Stimulated activated CD4-positive, alpha-beta T cell treated with anti-CD3 and anti-CD28 coated beads, Interleukin-12 subunit alpha, Interleukin-12 subunit beta, amount 100 ng/mL, for 4 hours (primary cell): ENCODE measurements at places on chromosomes 12 and 14.

DNA sequence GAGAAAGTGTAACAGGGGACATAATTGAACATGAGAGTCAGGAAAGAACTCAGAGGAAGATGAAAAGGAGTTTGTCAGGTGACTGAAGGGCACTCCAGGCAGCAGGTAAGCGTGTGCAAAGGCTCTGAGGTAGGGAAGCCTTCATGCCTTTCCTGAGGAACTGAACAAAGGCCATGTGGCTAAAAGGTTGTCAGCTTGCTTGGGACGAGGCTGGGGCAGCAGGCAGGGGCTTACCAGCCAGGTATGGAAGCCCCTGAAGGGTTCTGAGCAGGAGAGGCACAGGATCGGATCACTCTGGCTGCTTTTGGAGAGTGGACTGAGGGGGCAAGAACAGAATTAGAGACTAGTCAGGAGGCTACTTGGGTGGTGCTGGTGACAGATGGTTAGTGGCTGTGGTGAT is 5.2 kb downstream of the LPCAT3 start:
- no peak for DNase-seq

- DNase-seq = no peak
Measured at GRCh38 chr12:66863276-66863675, 184.4 kb upstream of the GRIP1 start.

DNA sequence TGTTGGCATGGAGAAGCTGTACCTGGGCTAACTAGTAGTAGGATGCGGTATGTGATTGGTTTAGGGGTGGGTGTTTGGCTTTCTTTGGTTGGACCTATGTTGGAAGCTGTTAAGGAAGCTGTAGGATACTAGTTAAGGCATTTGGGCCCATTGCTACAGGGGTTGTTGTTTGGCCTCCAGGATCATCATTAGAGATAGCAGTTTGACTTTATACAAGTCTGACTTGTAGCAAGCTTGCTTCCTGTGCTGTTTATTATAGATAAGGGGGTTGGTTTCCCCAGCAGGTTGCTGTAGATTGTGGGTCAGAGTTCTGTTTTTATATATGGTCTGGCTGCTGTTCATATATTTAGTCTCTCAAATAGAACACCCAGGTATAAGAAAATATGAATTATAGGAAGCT is 1.4 kb upstream of the PRIM1 start:
- no peak for DNase-seq

DNA sequence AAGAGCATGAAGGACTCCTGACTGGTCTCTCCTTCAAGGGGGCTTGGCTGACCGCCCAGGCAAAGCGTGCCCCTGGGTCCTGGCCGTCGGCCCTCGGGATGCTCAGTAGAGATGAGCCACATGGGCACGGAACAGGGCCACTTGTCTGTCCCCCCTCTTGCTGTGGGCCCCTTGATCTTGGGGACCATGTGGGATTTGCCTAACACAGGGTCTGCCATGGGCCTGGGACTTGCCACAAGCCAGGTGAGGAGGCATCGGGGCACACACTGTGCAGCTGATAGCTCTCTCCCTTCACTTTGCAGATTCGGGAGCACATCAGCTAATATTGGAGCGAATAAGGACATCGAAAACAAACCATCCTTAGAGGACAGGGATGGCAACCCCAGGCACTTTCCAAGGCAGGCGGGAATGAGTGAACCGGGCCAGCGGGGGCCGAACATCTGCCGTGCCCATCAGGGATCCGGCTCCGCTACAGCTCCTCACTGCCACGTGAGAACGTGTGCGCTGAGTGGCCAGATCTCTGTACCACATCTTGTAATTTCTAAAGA is 88.1 kb downstream of the PIWIL1 start:
- DNase-seq = no peak

DNA sequence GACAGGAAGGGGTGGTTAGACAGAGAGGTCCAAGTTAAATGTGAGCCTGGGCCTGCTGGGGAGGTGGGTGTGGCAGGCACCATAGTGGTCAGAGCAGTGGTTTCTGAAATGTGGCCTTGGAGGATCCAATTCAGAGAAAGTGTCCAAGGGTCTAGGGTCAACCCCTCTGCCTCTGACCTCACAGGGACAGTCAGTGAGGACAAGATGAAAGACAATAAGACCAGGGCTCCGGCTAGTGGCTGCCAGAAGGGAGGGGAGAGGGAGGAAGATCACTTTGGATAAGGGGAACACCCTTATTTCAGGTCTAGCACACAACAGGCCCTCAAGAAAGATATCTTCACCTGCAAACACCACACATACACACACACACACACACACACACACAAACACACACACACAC is 335.1 kb downstream of the MED13L start:
- DNase-seq = no peak

DNA sequence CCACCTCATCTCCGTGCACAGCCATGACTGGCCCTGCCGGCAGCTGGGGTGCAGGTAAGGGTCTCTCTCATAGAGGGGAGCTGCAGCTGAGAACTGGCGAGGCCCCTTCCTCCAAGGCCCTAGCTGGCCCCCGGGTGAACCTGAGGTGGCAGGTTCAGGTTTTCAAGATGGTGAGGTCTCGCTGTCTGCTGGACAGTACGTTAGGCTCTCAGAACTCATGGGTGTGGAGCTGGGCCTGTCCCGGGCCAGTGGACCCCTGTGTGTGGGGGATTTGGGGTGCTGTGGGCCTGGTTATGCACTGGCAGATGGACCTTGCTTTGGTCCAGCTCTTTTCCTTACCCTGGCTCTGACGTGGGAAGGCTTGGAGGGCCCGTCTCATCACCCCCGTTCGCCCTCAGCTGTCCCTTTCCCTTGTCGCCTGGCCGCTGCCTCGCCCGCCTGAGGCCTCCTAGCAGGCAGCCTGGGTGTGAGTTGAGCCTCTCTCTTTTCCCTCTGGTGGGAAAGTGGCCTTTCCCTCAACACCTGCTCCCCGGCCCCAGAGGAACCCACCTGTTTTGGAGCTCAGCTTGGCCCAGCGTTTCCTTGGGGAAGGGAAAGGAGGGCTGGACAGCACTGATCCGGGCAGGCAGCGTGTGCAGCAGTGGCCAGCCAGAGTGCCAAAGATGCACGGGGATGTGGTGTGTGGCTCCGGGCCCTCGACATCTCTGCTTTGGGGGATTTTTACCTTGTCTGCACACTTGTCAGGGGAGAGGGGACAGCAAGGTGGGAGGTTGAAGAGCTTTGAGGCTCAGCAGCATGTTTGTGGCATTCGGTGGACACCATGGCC is 28.3 kb downstream of the IL31 start:
- DNase-seq = no peak

DNA sequence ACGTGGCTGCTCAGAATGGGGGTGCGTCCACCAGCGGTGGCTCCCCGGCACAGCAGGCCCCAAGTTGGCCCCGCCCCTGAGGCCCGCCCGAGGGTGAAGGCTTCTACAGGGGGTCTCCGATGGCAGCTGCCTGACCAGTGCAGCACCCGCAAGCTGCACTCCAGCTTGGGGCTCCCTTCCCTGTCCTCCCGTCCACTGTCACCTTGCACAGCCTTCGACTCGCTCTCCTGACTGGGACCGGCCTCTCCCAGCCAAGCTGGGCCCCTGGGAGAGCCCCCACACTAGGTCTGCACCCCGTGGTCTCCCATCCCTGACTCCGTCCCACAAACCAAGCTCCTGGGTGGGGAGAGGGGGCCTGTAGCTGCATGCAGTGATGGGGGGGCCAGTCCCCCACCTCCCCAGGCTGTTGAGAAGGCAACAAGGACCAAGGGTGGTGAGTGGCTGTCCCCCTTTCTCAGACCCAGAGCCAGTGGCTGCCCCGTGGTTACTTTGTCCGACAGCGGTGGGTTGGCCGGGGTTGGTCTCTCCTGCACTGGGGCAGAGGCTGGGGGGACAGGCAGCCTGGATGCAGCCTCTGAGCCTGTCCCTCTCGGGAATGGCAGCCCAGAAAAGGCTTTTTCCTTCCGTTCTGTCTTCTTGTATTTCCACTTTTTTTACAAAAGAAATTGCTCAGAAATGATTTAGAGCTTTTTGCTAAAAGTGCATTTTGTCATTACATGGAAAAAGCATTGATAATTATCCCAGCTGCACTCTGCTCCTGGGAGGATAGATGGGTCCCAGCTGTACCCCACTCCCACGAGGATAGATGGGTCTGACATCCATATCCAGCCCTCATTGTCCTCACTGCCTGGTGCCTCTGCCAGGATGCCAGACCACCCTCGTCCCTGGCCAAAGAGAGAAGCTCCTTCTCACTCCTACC is 217.0 kb downstream of the KIF26A start:
- no peak for DNase-seq

GRCh38 chr12:20398686-20399085 is 30.3 kb downstream of the PDE3A start:
- DNase-seq = no peak

- no peak for DNase-seq
Measured at GRCh38 chr12:44748950-44749468, 127.1 kb downstream of the NELL2 start.

DNA sequence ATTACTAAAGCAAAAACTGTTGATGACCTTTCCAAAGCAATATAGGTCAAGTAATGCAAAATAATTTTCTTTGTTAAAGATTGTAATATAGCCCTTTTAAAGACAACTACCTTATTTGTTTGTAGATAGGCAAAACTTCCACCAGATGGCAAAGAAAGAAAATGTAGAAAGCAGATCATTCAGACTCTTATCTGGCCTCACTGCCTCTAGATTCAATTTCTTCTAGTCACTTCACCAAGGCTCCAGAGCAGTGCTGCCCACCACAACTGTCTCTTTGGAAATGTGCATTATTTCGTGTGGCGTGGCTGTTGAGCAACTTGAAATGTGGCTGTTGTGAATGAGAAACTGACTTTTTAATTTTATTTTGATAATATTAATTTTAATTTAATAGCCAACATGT is 127.1 kb downstream of the ITPR2 start:
- DNase-seq = no peak

GRCh38 chr14:72701605-72702004 is 192.3 kb downstream of the DPF3 start:
- DNase-seq = no peak

DNA sequence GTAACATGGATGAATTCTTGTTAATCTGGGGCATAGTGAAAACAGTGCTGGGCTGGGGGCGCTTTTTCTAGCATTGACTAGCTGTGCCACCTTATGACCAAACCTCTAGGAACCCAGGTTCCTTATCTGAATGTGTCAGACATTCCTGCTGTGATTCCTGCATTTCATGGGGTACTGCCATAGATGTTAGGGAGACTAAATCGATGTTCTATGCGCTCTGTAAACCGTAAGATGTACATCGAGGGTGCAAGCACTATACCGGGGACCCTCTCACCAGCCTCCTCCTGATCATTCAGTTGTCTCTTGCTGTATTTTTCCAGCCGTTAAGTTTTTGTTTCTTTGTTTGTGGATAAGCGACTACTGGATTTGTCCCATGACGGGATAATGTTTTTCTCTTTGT is 170.9 kb upstream of the PARP11 start:
- no peak for DNase-seq

DNA sequence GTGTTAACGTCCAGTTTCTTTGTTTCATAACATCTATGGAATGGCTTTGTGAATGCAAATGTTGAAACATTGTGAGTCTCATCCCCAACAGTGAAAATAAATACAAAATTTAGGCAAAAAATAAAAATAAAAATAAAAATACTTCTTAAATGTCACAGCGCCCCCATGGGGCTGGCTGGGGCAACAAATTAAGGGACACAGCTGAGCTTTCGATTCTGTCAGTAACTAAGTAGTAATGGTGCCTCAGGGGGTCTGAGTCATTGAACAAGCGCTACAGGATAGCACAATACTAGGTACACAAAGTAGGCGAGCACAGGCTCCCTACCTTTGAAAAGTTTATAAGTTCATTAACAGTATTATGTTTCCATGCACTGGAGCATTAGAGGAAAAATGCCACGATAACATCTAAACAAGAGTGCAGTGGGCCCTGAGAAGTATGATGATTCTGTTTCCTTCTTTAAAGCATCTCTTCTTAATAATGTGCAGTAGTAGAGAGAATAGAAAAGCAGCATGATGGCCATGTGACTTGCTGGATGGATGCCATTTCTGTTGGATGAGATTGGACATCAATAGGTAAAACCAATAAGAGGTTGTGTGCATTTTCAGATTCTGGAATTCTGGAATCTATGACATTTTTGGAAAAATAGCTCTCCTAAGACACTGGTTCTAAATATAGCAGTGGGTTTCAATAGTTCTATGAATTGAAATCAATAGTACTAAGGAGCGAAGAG is 667.2 kb downstream of the DIO2 start:
- no peak for DNase-seq

DNA sequence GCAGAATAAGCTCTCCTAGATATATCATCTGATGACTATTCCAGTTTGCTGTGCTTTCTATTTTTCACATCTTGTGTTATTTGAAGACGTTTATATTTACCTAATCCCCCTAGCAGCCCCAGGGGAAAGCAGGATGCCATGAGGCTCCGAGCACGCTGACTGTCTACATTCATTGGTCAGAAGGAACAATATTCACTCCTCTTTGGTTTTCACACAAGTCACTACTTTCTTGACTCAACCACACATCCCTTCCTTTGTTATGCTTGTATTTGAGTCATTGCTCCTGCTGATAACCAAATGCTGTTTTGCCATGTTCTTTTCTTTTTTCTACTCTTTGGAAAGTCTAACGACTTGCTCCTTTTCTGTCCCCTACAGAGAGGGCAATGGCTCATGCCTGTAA is 86.5 kb upstream of the SLC38A2 start:
- no peak for DNase-seq

DNA sequence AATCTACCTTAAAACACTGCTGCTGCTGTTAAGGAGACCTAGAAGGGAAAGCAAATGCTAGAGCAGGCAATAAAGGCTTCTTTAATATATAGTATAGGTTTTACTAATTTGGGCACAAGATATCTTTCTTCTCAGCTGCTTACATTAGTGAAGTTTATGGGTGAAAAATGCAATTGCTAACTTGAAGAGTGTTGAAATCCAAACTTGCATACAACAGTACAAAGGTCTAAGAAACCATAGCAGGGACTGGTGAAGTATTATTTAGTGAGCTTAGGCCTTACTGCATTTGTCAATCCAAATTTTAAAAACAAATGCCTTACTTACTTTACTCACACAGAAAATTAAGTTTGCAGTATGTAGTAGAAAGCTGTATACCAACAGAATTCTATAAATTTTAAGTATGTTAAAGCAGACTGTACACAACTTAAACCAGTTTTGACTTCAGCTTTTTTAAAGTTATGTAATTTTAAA is 1.4 kb upstream of the AP4S1 start:
- no peak for DNase-seq

GRCh38 chr14:37251775-37252174 is 54.0 kb downstream of the MIPOL1 start:
- DNase-seq = no peak
